CD8-positive, alpha-beta memory T cell (primary cell): ENCODE measurements at places on chromosomes 6 and 20. TPM values are rescaled to one million over a fixed set of nuclear protein-coding genes. Genes with fewer than 3 reads are reported as not detected.

DCBLD1 gene
- 4.1 TPM for total RNA-seq

GRCh38 chr6:147936703-147937470, 405.8 kb upstream of the SASH1 start:
- DNase-seq = no peak

- DNase-seq = no peak
These were observed 48.9 kb downstream of the DUSP22 start for GRCh38 chr6:340991-341827.

GRCh38 chr20:3461911-3462677, 8.7 kb upstream of the ATRN start:
- no peak for DNase-seq
